ENCODE measurements at places on chromosomes 12 and 14. TPM values are rescaled to one million over a fixed set of nuclear protein-coding genes. Genes with fewer than 3 reads are reported as not detected.
A peak's percentile ranks its signal among the peaks of the same experiment; 100 is the strongest.

DNA sequence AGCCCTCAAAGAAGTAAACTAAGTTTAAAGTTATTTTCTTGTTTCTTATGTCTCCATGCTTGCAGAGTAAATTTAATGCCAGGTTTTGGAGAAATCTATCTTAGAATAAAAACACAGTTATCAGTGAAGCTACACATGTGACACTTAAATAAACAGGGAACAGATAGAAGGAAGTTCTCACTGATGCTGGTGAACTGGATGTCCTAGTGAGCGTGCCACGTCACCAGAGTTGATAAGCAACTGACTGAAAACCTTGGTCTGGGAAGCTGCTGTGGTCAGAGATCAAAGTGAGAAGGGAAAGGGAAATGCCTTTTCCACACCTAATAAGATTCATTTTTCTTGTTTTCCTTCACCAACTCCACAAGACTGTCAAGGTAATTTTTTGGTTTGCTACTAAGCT is 74.8 kb upstream of the PCED1B start:
- no peak for DNase-seq

B3GNT4 gene
- total RNA-seq = 0.14 TPM

SSTR1 gene
- 0.67 TPM for total RNA-seq

DNA sequence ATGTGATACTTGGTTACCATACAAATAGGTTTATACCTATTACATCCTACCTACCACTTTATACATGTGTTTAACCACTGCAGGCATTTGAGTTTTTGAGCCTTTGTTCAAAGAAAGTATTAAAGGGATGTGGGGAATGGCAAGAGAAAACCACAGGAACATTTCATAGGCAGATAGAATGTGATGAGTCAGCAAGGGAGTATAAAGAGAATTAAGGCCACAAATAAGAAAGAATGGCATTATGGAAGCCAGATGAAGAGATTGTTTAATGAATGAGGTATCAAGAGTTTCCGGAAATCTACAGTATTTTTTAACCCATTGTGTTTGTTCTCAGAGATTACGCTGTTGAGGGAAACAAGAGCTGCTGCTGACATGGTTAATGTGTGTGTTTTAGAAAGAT is 66.9 kb downstream of the METTL25 start:
- DNase-seq = no peak

DNA sequence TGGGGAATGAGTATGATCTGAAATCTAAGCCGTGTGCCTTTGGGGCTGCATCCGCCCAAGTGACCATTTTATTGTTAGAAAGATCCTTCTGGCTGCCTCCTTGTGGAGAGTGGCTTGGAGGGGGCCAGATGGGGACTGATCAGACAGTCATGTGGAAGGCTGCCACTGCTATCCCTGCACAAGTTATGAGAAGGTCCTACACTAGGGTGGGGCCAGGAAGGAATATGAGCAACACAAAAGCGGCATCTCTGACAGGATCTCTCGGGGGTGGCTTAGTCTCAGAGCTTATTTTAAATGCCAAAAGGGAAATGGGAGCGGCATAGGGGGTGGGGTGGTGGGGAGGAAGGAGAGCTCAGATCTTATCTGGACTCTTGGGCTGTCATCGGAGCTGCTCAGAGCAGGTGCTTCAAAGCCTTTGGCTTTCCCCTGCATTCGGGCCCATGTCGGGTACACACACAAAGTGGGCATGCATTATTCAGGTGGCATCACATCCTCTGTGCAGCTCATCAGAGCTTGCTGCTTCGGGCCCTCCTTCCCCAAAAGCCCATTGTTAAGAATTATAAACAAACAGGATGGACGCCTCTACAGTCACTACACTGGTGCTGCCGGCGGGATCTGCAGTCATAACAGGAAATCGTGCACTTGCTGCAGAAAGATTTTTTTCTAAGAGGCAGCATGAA is 805.4 kb downstream of the VRK1 start:
- DNase-seq = no peak

- no peak for DNase-seq
These were observed 293.7 kb downstream of the BTG1 start for GRCh38 chr12:91851741-91852477.

DNA sequence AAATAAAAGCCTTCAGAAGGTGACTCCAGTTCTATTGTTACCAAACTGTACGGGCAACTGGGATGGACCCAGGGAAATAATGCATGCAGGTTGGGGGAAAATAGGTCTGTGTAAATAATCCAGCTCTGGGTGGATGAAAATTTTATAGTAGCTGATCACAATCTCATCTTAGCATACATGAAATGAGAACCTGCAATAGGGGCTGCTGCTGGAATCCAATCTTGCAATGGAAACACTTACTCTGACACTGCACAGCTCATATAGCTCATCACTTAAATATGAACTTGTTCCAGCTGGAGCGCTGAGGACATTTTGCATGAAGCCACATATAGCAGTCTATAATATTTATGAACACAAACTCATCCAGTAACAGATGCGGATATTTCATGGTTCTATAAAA is 40.1 kb upstream of the GAS2L3 start:
- DNase-seq = no peak

- DNase-seq = no peak
These were observed 76.4 kb downstream of the LRRC74A start for GRCh38 chr14:76902591-76902990.

DNA sequence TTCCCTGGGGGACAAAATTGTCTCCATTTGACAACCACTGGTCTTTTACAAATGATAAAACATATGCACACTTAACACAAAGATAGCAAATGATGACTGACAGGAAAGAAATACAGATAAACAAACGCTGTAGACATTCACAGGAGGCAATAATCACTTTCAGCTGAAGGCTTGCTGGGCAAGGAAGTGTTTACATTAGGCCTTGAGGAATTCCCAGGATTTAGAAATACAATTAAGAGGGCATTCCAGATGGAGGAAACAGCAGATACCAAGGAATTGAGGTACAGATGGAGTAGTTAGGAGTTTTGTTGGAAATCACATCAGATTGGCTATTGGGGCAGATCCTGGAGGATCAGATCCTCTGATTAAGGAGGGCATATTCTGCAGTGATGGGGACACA is 93.9 kb downstream of the DYRK2 start:
- DNase-seq = no peak

DNA sequence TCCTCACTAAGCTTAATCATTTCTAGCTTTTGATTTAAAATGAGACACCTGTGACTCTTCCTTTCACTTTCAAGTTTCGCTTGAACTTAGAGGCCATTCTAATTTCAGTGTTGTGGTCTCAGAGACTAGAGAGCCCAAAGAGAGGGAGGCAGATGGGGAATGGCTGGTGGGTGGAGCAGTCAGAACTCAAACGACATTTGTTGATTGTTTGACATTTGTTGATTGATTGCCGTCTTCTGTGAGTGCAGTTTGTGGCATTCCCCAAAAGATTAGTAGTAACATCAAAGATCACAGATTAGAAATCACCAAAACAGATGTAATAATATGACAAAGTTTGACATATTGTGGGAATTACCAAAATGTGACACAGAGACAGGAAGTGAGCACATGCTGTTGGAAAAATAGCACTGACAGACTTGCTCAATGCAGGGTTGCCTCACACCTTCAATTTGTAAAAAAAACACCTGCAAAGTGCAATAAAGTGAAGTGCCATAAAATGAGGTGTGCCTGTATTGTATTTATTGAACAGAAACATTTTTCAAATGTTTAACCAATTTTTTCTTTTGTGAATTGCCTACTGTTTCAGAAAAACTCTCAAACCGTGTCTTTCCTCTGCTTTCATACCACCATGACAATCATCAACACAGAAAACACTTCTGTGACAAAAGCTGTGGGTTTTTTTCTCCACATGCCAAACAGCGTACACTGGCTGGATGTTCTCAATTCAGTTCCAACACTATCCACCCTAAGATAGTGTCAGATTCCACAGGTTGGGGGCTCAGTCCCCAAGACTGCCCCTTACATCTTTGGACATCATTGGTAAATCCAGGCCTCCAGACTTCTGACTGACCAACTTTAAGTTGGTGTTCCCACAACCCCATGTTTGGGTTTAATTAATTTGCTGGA is 376.3 kb upstream of the RGS6 start:
- DNase-seq = no peak

DNA sequence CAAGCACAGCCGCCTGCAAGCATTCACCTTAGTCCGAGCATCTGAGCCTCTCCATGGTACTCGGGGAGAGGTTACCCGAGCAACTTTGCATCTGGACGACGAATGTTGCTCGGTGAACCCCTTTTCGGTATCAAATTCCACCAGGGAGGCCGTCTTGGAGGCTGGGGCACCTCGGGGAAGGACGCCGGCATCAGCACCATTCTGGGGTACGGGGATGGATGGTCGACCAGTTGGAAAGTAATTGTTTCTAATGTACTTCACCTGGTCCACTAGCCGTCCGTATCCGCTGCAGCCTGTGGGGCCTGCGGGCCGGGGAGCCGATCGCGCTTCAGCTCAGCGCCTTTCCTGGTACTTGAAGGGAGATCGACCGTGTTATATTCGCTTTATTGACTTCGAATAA is 161.7 kb upstream of the RTL1 start:
- no peak for DNase-seq

- DNase-seq = no peak
These were observed 81.6 kb downstream of the RGS6 start for GRCh38 chr14:72013721-72014345.

DNA sequence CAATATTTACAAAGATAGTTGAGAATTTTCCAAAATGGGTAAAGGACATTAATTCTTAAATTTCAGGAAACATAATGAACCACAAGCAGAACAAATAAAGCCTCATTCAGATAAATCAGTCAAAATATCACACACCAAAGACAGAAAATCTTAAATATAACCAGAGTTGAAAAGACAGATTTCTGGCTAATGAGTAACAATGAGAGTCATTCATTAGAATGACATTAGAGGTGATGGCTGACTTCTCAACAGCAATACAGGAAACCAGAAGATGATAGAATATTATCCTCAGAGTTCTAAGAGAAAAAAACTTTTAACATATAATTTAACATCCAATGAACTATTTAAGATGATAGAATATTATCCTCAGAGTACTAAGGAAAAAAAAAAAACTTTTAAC is 124.2 kb downstream of the DENND5B start:
- DNase-seq = no peak

DNA sequence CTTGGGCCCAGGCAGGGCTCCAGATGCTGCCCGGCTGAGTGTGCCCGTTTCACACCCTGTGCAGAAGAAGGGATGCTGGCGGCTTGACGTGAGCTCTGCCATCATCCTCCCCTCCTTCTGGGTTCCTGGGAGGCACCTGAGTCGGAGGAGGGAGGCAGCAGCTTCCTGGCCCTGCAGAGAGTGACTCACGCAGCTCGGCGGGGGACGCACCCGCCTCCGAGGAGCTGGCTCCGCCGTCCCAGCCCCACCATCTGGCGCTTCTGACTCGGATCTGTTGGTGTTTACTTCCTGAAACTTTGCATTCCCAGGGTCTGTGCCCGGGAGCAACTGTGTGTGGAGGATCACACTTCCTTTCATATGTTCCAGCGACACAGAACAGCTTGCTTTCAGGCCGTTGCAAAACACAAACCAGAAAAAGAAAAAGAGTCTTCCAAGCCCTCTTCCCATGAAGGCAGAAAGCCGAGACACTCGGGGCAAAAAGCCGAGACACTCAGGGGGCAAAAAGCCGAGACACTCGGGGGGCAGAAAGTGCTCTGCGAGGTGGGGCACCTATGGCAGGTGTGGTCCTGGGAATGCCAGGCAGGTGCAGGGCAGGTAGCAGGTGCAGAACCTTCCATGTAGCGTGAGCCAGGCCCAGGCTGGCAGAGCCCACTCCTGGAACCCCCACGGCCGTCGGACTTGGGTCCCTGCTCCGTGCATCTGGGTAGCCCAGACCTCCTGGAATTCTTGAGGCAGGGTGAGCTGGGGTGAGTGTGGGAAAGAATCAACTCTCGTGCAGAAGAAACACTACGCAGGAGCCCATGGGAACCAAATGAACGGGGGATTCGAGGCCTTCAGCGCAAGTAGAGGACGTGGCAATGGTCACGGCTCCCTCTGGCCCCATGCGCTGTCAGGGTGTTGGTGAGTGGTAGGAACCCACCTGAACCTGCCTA is 27.6 kb upstream of the GALNT9 start:
- DNase-seq = peak; percentile 7

ADGRD1 gene
- not detected for total RNA-seq

TAPBPL gene
- 18.9 TPM for total RNA-seq

PTGER2 gene
- total RNA-seq = 0.46 TPM

GRCh38 chr12:76644950-76645349 is 85.4 kb upstream of the OSBPL8 start:
- DNase-seq = no peak

GRCh38 chr14:75069811-75070145 is 337 bp downstream of the ZC2HC1C start:
- DNase-seq = no peak

GRCh38 chr12:76407710-76408109 is 59.5 kb upstream of the BBS10 start:
- no peak for DNase-seq

DNA sequence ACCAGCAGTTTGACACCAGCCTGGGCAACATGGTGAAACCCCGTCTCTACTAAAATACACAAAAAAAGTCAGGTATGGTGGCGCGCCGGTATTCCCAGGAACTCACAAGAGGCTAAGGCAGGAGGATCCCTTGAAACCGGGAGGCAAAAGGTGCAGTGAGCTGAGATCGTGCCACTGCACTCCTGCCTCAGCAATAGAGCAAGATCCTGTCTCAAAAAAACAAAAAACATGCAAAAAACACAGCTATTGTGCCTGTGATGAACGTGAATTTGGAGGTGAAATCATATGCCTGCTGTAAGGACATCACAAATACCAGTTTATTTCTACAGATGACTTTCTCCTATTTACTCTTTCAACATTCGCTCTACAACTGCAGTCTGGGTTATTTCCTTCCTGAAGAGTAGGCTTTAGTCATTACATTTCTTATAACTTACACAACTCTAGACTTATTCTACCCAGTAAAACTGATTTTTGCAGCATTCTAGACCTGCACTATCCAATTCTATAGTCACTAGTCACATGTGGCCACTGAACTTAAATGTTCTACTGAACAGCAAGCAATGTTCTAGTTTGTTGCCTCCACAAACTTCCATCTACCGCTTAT is 48.3 kb downstream of the HNRNPC start:
- no peak for DNase-seq

PAPLN gene
- 23.3 TPM for total RNA-seq

- DNase-seq = no peak
These were observed 48.3 kb downstream of the EML1 start for GRCh38 chr14:99841436-99842071.

GAS2L3 gene
- total RNA-seq = 7.3 TPM

- DNase-seq = no peak
These were observed 29.2 kb downstream of the GPR135 start for GRCh38 chr14:59435987-59436386.

- DNase-seq = no peak
These were observed 15.2 kb upstream of the PEBP1 start for GRCh38 chr12:118120579-118121363.

DNA sequence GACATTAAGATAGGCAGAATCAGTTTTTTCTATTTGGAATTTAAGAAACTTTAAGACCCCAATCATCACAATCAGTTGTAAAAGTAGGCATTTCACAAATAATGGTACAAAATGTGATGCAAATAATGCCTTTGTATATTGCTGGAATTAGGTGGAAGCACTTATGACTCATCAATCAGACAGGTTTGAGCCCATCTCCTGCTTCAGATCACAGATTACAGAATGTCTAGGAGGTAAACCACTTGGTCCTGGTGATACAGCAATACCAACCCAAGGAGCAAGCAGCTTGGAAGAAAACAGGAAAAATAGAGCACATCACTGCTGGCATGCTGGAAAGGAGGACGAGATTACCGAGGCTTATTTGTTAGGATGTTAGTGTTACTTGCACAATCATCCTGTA is 57.6 kb downstream of the C12orf56 start:
- DNase-seq = no peak

KRT6C gene
- not detected for total RNA-seq
